ENCODE measurements at places on chromosomes 3 and 15.

DNA sequence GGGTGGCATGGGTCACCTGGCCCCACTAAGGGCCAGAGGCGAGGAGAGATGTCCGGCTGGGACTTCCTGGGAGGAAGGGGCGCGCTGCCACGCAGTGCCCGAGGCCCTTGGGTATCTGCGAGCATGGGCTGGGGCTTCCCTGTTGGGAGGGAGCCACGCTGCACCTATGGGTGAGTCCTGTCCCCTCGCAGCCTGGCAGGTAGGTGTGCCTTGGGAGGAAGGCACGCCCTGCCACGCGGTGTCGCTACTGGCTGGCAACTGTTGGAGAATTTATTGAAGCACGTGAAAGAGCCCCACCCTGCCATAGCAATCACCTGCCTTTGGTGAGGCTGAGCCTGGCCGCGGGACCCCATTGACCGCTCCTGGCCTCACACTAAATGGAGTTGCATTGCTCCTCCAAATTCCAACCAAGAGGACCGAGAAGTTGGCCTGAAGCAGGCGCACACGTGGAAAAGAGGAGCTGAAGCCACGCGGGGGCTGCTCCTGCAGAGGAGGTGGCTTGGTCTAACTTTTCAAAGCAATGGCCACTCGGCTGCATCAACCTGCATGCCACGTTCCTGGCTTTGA, 134.2 kb downstream of the TJP1 start:
- DNase-seq, result no peak

DNA sequence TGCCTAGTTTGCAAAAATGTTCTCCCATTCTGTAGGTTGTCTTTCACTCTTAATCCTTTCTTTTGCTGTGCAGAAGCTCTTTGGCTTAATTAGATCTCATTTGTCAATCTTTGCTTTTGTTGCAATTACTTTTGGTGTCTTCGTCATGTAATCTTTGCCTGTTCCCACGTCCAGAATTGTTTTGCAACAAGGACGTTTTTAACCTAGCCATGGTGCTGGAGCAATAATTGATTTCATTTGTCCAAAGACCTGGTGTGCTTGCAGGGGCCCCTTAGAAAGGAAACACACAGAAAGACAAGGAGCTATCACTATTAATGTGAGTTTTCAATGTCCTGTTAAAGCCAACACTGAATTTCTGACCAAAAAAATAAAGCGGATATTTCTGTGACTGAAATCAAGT, 89.1 kb upstream of the GALNT15 start:
- DNase-seq, result no peak

DNA sequence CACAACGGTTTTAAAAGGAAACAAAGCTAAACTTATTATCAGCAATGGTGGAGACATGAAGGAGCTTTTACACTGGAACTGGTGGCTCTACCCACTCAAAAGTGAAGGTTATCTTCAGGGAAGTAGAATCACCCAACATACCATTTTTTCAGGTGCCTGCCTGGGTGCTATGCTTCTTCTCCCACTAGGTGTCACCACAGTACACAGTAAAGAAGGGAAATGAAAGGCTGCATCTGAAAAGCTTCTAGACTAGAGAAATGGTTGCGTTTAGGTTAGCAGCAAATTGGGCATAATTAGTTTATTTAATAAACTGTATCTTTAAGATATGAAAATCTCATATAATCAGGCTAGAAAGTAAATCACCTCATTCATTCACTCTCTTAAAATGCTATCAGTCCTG, 47.0 kb upstream of the SELENOK start:
- DNase-seq, result peak; percentile 75

DNA sequence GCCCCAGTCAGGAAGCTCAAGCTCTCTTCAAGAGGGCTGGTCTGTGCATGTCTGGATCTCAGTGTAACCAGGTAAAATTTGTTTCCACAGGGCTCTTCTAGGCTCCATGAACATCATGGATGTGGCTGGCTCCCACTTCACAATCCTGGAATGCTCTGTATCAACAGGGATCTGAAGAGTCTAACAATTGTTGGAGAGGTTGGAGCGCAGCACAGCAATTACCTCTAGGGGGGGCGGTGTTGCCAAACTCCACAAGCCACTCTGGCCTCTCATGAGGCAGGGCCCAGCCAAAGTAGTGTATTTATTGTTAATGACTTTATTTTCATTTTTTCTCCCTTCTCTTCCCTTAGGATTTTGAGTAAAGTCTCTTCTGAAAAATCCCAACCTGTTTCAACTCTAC, 6.1 kb upstream of the EIF2B5 start:
- peak; percentile 59 for DNase-seq

GRCh38 chr3:5437783-5438323, 250.3 kb downstream of the EDEM1 start:
- DNase-seq, result no peak

DNA sequence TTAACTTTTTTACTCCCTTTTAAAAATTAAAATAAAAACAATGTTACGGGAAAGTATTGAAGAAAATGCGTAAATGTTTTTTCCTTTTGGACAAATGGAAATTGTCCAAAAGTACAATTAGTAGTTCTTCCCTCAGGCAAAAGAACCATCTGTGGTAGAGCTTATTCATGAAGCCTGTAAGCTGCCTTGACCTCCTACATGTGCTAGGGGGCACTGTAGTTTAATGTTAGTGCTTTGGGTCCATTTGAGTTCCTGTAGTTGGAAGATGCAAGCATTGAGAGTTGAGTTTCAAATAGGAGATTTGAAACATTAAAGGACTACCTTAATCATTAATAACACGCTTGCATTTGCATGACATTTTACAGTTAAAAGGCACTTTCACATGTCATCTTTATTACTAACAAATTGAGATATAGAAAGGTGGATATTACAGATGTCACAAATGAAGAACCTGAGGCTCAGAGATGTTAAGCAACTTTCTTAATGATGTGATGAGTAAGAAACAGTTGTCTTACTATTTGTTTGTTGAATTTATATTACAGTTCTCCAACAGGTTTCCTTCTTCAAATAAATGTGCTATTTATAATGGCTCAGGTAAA, 1.8 kb upstream of the ZNF385D start:
- DNase-seq, result peak; percentile 75

DNA sequence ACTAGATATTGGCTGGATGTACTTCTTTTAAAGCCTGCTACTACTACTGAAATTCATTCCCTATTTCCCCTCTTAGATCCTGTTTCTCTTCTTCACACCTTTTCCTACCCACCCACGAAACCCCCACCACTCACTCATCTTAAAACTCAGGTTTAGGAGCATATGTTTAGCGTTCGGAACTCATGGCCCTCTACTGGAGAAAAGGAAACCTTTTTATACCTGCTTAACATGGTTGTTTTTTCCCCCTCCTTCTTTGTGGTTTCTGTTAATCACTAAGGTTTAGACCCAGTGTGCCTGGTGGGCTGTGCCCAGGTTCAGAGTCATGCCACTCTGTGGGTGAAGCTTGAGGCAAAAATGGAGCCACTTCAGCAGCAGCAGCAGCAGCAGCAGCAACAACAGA, 2.6 kb downstream of the ARID3B start:
- no peak for DNase-seq

DNA sequence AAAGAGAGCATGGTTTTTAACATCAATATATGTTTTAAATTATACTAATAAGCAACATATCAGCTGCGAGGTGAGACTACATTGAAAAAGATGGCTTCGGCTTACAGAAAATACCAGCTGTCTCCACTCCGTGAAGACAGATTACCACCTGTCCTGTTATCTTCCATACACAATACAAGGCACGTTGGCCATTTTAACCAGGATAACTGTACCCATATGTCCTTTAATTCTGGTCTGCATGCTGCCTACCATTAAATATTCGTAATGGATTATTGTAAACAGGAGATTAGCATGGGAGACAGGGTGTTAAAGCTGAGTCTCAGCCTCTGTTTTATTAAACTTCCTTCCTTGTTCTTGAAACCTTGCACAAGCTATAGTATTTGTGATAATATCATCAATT, 855.5 kb downstream of the ROBO1 start:
- DNase-seq, result no peak

DNA sequence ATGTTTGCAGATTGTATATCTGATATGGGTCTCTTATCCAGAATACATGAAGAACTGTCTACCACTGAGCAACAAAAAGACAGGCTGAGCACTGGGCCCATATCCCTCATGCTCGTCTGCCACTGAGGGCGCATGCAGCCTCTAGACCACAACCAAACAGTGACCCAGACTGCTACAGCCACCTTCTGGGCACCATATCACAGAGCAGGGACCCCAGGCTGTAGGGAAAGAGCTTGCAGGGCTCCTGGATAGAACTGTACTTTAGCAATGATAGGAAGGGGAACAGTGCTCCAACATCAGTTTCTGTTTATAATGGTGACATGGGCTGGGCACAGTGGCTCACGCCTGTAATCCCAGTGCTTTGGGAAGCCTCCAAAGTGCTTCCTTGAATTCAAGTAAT, 40.2 kb upstream of the TMEM87A start:
- DNase-seq, result no peak

DNA sequence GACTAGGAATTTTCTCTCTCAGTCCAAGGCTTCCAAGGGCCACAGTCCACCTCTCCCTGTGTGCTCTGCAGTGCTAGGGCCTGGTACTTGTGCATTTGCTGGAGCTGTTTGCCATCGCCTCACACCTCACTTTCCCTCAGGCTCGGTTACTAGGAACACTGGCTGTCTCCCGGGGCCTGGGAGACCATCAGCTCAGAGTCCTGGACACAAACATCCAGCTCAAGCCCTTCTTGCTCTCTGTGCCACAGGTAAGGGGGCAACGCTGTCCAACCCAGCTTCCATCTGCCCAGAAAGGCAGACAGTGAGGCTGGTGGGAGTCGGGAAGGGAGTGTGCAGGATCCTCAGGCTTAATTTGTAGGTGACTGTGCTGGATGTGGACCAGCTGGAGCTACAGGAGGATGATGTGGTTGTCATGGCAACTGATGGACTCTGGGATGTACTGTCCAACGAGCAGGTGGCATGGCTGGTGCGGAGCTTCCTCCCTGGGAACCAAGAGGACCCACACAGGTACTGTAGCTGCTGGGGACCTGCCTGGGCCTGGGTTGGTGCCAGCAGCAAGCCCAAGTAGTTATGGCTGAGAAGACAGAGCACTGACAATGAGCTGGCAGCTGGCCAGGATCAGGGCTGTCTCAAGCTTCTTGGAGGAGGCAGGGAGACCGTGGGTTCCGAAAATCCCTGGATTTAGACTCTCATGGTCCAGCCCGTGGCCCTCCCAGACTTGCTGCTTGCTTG, 3.4 kb downstream of the PPM1M start:
- peak; percentile 39 for DNase-seq

GRCh38 chr15:44716983-44717602, 5.8 kb downstream of the B2M start:
- no peak for DNase-seq

GRCh38 chr3:134601539-134602439, 49.0 kb downstream of the KY start:
- peak; percentile 85 for DNase-seq

DNA sequence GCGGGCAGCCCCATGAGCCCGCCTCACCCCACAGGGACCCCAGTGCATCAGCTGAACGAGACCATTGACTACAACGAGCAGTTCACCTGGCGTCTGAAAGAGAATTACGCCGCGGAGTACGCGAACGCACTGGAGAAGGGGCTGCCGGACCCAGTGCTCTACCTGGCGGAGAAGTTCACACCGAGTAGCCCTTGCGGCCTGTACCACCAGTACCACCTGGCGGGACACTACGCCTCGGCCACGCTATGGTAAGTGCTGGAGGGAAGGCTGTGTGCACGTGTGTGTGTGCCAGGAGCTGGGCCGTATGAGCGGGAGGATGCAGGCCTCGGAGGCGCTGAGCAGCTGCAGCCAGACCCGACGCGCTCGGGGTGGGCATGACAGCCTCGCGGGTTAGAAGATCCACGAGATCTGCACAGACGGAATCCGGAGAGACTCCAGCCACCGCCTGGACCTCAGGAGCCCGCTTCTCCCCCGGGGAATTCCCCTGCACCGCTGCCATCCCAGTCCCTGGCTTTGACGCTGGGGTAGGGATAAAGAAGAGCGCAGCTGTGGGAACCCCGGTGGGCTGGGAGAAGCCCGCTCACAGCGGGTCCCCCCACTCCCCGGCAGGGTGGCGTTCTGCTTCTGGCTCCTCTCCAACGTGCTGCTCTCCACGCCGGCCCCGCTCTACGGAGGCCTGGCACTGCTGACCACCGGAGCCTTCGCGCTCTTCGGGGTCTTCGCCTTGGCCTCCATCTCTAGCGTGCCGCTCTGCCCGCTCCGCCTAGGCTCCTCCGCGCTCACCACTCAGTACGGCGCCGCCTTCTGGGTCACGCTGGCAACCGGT, 2.6 kb downstream of the DUOXA2 start:
- no peak for DNase-seq

- DNase-seq, result peak; percentile 59
Measured at GRCh38 chr3:134460965-134461364, 24.8 kb downstream of the ANAPC13 start.

GRCh38 chr3:11060500-11061251, 68.1 kb downstream of the SLC6A1 start:
- DNase-seq, result peak; percentile 64

- DNase-seq, result peak; percentile 1
Measured at GRCh38 chr3:146796078-146796477, 190.9 kb upstream of the PLSCR5 start.

DNA sequence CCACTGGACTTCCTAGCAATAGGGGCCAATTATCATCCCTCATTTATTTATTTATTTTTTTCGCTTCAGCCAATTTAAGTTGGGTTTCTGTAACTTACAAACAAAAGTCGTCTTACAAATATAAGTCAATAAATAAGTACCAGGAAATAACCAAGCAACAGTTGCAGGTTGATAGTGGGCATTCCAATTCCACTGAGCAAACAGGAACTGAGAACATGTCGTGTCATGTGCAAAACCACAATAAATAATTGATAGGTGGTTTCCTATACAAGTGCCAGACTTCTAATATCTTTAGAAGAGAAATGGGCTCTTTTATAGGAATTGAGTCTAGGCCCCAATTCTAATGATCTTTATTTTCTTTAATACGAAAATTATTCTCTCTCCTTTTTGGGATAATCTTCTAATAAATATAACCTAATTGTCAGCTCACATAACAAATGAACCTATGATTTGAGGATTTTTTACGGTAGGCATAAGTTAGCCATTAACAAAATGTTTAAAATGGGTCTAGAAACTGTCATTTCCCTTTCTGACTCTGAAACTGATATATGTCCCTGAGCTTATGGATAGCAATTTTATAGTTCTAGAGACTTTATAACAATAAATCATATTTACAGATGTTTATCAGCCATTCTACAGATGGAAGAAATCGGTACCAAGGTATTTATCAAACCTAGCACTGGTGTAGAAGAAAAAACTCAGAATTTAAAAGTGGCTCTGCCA, 571.8 kb downstream of the FOXP1 start:
- no peak for DNase-seq

- DNase-seq, result no peak
Measured at GRCh38 chr3:19346759-19347158, 198.4 kb downstream of the KCNH8 start.

Data from fibroblast of pulmonary artery (primary cell).